ENCODE measurements at places on chromosomes 2 and 18.

DNA sequence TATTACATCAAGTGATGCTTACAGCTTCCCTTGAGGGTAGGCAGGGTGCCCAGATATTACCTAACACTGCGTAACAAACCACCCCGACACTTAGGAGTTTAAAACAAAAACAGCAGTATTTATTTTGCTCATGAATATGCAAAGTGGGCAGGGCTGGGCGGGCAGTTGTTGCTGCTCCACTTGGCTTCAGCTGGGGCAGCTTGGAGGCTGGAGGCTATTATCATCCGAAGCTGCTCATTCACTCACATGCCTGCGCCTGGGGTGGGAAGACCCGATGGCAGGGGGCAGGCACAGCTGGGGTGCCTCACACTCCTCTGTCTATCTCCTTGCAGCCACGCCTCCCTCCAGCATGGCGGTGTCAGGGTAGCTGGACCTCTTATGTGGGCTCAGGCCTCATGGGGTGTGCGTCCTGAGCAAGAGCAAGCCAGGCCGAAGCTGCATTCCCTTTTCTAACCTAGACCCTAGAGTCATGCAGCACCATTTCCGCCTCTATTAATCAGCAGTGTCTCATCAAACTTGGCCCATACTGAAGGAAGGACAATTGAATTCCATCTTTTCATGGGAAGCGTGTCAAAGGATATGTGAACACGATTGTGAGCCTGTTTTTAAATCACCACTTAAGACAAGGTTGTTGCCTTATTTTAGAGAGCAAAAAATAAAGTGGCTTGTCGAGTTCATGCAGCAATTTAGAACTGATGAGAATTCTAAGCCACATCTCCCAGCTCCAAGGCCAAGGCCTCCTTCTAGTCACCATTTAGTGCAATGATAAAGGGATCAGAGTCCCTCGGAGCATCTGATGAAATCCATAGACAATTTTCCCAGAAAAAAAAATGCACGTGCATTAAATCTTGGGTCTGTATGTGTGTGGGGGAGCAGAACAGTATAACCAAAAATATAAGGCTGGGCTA lies 54.9 kb downstream of the SDC1 start:
- no peak for DNase-seq

GRCh38 chr2:239887604-239888003 lies 137.5 kb downstream of the NDUFA10 start:
- DNase-seq: no peak

- peak; percentile 53 for DNase-seq
Measured at GRCh38 chr2:219230059-219230540, 494 bp downstream of the ANKZF1 start.

GRCh38 chr2:136214307-136215200 lies 96.6 kb upstream of the CXCR4 start:
- no peak for DNase-seq

DNA sequence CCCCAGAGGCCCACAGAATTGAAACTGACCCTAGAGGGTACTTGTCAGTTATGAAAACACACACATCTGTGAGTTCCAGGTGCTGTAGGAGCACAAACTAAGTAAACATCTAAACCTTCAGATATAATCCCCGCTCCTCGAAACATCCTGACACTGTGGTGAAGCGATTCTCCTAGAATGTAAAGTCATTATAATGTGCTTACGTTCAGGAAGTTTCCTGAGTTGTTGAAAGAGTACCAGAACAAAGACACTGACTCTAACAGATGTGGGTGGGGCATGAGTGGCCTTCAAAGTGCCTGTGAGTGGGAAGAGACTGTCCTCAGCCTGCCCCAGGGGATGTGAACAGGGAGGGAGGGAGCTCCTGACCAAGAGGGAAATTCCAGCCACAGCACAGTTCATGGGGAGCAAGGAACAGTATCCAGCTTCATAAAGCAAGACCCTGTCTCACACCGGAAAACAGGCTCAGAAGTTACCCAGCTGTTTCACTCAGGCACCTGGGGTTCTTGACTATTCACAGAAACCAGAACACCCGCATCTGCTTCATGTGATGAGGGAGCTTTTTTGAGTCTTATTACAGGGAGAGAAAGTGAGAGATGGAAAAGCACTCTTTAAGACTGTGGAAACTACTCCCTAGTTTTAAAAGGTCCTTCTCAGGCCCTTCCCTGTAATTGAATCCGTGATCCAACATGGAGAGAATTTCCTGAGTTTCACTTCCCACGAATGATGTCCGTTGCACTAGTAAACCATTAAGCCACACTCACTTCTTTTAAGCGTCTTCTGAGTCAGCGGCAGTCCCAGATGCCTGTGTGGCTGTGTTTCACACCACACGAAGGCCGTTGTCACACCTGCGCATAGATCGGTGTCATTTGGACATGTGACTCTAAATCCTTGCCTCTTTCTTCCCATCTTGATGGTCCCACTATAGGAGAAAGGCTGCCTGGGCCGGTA lies 88.6 kb upstream of the EML6 start:
- DNase-seq: peak; percentile 97

DNA sequence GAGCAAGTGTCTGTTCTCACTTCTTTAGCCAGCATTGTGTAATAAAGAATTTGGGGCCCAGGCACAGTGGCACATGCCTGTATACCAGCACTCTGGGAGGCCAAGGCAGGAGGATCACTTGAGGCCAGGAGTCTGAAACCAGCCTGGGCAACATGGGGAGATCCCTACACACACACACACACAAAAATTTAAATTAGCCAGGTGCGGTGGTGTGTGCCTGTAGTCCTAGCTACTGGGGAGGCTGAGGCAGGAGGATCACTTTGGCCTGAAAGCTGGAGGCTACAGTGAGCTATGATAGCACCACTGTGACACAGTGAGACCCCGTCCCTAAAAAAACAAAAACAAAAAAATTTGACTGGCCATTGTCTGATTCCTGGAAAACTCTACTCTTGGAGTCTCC lies 8.3 kb downstream of the REV1 start:
- DNase-seq: no peak

GRCh38 chr18:3179430-3180089 lies 40.2 kb downstream of the MYOM1 start:
- DNase-seq: no peak

DNA sequence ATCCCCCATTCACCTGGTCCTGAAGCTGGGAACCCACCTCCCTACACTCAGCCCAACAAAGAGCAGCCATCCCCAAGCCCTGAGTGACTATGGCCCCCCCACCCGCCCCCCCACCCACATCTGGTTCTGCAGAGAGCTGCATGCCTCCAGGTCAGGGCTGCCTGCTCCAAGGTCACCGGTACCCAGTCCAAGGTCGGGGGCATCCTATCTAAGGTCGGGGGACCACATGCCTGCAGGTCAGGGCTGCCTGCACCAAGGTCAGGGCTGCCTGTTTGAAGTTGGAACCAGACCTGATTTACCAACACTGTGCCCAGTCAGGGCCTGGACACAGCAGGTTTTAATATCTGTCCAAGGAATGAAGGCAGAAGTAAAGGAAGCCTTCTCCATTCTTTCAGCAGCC lies 66.1 kb upstream of the GPC1 start:
- DNase-seq: no peak

DNA sequence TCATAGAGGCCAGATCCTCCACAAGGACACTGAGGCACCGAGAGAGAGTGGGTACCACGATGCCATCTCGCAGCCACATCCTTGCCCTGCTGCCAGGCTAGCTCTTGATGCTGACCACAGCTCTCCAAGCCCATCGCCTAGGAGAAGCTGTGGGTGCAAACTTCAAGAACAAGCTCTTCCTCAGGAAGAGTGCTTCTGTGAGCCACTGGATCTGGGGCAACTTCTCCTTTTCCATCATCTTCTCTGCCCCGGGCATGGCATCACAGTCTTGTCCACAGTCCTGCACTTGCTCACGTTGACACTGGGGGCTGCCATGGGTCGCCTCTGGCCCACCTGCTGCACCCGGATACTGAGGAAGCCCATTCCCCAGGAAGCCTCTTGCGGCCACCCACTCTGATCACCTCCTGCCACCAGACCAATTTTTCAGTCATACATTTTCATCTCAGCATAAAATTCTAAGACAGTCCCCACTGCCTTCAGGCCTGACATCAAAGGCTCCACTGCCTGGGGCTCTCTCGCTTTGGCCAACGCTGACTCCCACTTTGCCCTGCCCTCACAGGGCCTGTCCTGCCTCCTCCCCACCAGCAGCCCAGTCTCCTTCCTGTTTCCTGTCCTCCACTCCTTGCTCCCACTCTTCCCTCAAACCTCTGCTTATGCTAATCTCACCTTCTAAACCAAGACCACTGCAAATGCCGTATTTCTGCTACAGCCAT lies 243.9 kb downstream of the AFF3 start:
- DNase-seq: no peak

DNA sequence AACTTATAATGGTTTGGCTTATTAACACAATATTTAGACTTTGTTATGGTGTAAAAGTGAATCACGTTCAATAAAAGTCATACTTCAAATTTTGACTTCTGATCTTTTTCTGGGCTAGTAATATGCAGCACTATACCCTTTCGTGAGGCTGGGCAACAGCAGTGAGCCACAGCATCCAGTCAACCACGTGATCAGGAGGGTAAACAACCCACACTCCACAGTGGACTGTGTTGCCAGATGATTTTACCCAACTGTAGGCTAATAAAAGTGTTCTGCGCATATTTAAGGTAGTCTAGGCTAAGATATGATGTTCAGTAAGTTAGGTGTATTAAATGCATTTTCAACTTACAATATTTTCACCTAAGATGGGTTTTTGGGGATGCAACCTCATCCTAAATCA lies 148.6 kb downstream of the ZNF385B start:
- DNase-seq: no peak

- peak; percentile 71 for DNase-seq
Measured at GRCh38 chr2:189305291-189305943, 125.9 kb upstream of the COL5A2 start.

GRCh38 chr2:176978921-176979320 lies 233.7 kb upstream of the HNRNPA3 start:
- peak; percentile 7 for DNase-seq

- no peak for DNase-seq
Measured at GRCh38 chr2:887639-888038, 63.0 kb upstream of the SNTG2 start.
